Large intestine (tissue), 12 donors: ENCODE measurements at places on chromosomes 1 and 21. TPM values are rescaled to one million over a fixed set of nuclear protein-coding genes. Genes with fewer than 3 reads are reported as not detected.

GRCh38 chr21:15130751-15131150 lies 66.0 kb upstream of the NRIP1 start:
- DNase-seq: no peak

GRCh38 chr1:108671143-108671542 lies 10.2 kb upstream of the HENMT1 start:
- no peak for DNase-seq

The GOLPH3L gene
- polyA plus RNA-seq: 41.4 TPM

DNA sequence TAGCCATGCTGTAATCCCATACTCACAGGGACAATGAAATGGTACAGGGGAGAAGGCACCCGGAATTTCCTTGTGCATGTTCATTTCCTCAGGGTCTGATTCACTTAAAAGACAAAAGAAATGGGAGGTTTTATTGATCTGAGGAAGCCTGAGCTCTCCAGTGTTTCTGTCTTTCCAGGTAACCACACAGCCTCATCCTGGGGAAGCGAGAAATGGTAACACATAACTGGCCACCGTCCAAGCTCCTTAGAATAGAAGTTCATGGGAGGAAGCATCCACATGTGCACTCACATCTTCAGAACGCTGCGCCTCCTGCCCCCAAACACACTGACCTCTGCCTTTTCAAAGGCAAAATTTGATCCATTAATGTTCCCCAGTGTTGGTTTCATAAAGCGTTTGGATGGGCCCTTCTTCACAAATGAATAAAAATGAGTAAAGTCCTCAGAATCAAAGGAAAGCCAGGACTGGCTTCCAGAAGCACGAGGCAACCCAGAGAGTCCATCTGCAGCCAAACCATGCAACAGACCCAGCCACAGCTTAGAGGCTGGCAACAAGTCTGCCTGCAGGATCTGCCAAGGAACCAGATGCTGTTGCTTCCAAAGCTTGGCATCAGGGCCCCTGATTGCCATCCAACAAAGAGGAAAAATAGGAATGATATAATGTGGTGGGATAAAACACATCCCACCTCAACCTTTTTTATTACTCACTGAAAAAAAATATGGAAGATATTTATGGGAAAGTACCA lies 120.3 kb downstream of the ZBTB18 start:
- DNase-seq: no peak

DNA sequence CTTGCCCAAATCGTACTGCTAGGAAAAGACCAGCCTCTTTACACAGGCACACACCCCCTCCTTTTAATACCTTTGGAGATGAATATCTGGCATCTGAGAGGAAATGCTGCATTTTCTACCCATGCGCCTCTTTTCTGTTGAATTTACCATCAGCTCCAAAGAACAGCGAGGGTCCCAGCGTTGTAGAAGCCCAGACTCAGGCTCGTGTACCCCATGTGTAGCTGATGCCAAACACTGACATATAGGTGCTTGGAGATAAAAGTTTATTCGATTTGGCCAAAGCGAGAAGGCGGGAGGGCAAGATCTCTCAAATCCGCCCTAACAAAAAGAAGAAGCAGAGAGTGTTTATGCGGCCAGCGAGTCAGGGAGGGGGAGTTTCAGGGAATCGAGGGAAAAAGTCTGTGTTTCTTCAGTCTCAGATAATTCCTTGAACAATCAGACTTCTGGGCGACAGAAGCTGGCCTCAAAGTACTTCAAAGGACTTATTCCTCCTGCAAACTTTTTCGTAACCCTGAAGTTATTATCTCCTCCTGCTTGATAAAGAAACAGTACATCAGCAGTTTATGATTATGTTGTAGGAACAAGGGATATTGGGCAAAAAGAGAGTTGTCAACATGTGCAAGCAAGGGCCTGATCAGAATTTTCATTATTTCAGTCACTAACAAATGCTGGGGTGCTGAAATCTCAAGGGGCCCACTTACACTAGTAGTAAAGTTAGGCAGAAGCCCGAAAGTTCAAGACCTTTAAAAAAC lies 642 bp upstream of the CREG1 start:
- DNase-seq: peak; percentile 44

DNA sequence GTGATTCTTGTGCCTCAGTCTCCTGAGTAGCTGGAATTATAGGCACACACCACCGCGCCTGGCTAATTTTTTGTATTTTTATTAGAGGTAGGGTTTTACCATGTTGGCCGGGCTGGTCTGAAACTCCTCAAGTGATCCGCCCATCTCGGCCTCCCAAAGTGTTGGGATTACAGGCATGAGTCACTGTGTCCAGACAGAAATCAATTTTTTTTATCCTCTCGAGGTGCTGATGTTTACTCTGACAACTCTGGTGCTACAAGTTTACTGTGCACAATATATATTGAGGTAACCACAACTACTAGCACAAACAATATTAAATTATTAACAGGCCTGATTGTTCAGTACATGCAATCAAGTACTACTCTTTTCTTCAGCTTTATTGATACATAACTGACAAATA lies 39.7 kb downstream of the F13B start:
- DNase-seq: no peak

The JTB gene
- 120 TPM for polyA plus RNA-seq

DNA sequence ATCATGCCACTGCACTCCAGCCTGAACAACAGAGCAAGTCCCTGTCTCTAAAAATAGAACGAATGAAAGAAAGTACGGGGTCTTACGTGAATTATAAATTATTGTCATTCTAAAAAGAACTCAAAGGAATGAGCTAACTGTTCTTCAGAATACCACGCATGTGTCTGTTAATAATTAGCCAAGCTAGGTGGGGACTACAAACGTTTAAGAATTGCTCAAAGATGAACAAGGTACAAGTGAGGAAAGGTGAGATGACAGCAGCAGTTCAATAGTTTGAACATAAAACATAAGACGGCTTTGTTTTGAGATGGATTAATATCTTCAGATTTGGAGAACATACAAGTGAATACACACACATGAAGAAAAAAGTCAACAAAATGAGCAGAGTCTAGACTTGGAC lies 79.6 kb downstream of the UBR4 start:
- DNase-seq: peak; percentile 78

GRCh38 chr1:64033667-64034220 lies 169.7 kb upstream of the UBE2U start:
- no peak for DNase-seq

- DNase-seq: no peak
Measured at GRCh38 chr1:101363891-101364318, 127.1 kb downstream of the S1PR1 start.
